ENCODE measurements at places on chromosomes 7 and 10.

DNA sequence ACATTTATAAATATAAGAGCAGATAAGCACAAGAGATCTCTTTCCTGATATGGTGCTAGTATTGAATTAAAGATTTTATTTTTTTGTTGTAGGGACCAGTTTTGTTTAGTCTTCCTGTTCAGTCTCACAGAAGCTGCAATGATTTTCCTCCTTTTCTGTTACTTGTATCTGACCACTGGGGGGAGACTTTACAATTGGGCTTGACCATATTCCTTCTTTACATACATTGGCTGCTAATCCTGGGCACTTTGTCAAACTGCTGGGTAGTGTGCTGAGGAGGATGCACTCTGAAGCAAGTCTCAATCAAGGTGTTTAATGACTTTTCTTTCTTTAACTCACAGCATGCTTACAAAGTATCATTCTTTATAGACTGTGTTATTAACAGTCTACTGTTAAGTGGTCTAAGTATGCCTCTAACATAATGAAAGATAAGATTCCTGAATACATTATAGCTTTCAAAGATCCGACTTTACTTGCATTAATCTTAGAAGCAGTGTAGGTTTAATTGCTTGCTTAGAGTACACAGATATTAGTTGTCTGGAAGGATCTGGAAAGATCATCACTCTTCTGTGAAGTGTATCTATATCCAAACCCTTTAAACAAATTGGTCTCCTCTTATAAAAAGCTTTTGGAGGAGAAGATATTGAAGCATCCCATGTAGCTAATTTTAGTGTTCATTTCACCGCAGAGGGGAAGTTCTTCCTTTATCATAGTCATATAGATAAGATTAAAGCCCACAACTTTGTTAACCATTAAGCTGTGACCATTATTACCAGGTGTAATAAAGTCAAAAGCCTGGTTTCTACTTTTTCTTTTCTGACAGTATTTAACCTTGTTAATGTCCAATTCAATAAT lies 3.1 kb downstream of the PALS2 start:
- DNase-seq = no peak

DNA sequence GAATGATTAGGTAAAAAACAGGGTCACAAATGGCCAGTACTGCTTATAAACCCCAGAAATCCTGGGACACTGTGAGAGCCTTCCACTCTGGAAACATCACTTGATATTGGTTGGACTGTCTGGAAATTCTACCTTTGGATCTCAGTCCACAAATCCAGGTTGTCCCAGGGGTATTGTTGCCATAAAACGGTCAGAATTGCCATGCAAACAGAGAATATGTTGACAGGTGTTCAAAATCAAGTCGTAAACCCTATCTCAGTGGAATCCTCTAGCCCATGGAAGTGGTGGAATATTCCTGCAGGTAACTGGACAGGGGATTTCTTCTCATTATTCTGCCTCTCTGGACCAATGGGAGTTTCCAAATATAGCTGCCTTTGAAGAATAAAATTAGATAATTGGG lies 31.2 kb upstream of the KCTD7 start:
- no peak for DNase-seq

GRCh38 chr7:1236831-1237701 lies 4.4 kb downstream of the UNCX start:
- DNase-seq = no peak

DNA sequence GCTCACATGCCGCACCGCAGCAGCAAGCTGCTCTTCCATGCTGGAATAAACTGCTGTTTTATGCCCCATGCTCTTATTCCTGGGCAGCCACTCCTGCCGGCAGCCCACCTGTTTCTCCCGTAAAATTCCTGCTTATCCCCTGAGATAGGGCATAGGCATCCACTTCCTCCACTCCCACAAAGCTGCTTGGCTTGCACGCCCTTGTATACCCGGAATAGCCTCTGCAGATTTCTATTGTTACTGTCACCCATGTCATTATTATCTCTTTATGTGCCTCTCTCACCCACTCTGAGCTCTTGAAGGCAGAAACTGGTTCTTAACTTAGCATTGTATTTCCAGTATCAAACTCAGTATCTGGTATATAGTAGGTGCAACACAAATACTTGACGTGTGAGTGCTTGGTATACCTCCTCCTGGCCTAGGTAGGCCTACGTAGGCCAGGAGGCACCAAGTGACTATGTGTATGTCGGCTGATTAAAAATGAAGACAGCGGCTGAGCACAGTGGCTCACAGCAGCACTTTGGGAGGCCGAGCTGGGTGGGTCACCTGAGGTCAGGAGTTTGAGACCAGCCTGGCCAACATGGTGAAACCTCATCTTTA lies 193.4 kb downstream of the CCDC3 start:
- no peak for DNase-seq

- no peak for DNase-seq
Measured at GRCh38 chr10:126398924-126399323, 10.6 kb upstream of the ADAM12 start.

DNA sequence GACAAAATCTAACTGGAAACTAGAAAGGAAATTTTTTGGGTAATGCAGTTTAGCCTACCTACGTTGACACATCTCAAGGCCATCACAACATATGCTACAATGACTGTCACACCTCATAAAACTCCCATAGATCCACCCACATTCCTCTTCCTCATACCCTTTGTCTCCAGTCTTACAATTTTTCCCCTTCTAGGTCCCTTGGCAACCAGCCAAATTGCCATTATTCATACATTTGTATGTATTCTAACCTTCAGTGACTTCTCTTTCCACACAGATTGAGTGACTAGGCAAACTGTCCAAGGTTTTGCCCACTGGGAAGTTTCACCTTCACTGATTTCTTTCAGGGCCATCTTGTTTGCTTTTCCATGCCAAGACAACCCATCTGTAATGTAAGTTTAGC lies 100.5 kb upstream of the TPK1 start:
- no peak for DNase-seq

DNA sequence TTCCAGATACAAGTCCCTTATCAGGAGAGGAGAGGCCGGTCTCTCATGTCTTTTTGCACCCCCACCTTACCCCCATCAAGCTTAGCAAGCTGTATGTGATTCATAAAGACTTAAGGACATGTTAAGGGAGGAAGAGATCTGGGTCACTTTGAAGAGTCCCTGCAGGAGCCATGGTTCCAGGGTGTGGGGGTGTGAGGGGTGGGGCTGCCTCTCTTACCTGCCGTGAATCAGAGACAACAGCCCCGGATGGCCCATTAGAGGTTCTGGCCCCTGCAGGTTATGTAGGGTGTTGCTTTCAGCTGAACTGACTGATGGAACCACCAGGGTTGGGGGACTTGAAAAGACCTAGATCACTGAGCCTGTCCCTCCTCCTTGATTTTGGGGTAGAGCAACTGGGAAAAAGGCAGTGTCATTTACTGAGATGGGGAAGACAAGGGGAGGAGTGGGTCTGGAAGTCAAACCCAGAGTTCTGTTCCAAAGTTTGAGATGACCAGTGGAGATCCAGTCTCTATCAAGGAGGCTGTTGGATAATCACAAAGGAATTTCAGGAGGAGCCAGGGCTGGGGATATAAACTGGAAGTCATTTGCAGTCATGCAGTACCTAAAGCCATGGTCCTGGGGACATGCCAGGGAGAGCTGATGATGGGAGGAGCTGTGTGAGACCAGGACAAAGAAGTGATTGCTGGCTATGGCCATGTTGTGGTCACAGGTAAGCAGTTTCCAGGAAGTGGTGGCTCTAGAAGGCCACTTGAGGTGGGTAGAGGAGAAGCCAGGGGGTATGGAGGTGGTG lies 23.1 kb downstream of the ADAMTS14 start:
- DNase-seq = no peak

DNA sequence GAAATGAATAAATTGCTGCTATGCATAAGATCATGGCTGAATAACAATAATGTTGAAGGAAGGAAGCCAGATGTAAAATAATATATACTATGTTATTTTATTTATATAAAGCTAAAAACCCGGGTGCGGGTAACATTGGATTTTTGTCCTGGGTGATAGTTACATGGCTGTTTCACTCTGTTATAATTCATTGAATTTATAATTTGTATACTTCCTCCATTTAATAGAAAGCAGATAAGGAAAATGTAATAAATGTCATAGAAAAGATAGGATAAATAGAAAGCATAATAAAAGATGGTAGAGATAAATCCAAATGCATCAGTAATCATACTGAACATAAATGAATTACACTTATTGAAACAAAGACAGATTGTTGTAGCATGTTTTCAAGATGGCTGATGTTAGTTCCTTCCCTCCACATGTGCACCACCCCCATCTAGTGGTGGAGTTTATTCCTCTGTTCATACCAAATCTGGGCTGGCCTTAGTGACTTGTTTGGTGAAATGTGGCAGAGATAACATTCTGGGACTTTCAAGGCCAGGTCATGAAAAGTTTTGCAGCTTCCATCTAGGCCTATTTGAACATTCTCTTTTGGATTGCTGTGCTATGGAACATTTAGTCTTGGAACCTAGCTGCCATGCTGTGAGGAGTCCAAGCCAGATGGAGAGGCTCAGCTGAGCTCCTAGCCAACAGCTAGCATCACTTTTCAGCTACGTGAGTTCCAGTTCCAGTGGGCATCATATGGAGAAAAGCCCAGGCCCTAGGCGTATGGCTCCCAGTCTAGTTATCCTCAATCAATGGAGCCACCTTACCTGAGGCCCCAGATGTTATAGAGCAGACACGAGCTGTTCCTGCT lies 46.9 kb downstream of the AHCYL2 start:
- peak; percentile 15 for DNase-seq

DNA sequence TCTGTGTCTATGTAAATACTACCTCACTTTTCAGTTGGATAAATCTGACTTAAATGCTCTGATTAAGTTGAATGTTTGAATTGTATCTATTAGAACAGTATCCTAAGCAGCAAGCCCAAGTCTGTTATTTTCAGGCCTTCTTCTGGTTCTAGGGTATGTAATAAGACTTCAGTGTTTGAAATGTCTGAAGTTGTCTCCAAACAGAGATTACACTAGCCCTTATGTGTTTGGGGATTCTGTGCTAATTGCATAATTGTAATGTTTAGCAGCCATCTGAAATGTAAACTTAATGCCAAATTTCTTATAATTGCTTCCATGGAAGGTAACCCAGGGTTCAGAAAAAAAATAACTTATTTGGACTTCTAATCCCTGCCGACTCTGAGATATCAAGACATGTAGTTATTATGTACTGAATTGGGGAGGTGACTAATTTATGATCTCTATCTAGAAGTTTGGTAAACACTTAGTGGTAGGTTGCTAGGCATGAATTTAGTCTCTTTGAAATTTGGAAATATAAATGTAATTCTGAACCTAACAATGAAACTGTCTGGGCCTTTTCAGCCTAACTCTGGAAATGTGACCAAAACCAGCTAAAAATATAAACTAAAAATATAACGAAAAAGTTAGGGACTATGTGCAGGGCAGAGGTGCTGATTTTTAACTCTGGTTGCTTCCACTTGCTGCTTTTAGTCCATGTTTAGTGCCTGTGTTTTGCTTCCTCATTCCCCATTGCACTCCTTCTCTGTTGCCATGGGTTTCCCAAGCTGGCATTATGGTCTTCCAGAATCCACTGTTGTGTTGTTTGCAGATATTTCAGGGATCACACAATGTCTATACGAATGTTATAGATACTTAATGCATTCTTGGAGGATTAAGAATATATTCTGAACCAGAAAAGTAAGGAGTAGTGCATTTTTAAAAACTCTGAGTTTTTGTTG lies 54.8 kb downstream of the MCU start:
- DNase-seq = no peak

DNA sequence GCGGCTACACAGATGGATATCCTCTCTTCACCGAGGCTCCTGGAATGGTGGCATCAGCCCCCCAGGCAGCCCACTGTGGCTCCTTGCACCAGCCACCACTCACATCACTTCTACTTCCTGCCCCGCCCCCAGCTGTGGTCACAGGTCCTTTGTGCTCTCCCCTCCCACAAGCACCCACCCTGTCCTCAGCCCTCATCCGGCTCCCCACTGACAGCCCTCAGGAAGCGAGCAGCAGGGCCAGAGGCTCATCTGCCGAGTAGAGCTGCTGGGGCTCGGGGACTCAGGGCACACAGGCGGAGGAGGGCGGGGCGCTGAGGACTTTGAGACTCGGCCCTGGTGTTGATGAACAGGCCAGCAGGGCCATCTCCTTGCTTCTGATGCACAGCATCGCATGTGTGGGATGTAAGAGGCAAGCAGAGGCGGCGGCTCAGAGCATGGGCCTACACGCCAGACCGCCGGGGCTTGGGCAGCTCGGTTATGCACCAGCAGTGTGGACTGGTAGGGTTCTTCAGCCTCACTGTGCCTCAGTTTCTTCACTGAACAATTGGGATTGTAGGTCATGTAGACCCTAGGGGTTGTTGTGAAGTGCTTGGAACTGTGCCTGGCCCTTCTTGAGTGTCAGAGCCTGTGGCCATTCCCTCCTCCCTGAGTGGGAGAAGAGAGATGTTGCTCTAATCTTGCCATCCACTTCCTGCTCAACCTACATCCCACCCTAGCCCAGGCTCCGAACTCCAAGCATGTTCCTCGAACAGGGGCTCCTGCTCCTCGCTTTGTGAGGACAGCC lies at the start of gene PRF1:
PRF1 (minus strand) TSS at position 77 of the 784 bp plus-strand sequence. CDS start 1,839 bp downstream, outside the sequence.
- peak; percentile 31 for DNase-seq

DNA sequence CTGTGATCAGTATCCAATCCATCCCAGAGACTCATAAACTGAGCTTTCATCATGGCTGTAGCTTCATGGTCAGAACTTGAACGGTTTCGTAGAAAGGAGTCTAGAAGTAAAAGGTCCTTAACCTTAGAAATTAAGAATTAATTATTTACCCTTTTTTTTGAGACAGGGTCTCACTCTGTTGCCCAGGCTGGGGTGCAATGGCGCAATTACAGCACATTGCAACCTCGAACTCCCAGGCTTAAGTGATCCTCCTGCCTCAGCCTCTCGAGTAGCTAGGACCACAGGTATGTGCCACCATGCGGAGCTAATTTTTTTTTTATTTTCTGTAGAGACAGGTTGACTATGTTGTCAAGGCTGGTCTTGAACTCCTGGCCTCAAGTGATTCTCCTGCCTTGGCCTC lies 41.7 kb downstream of the ATAD1 start:
- no peak for DNase-seq

GRCh38 chr10:131706952-131707351 lies 193.9 kb upstream of the PPP2R2D start:
- DNase-seq = no peak

GRCh38 chr10:129322933-129323820 lies 143.9 kb upstream of the MGMT start:
- no peak for DNase-seq

- no peak for DNase-seq
Measured at GRCh38 chr10:130230036-130230435, 93.8 kb downstream of the GLRX3 start.

- DNase-seq = no peak
Measured at GRCh38 chr7:105790996-105791395, 85.4 kb downstream of the ATXN7L1 start.

- DNase-seq = no peak
Measured at GRCh38 chr7:102288285-102288930, 1.7 kb downstream of the SH2B2 start.

GRCh38 chr7:136039577-136040345 lies 62.6 kb upstream of the MTPN start:
- no peak for DNase-seq

GRCh38 chr10:92323079-92323478 lies 32.1 kb downstream of the MARCHF5 start:
- no peak for DNase-seq

DNA sequence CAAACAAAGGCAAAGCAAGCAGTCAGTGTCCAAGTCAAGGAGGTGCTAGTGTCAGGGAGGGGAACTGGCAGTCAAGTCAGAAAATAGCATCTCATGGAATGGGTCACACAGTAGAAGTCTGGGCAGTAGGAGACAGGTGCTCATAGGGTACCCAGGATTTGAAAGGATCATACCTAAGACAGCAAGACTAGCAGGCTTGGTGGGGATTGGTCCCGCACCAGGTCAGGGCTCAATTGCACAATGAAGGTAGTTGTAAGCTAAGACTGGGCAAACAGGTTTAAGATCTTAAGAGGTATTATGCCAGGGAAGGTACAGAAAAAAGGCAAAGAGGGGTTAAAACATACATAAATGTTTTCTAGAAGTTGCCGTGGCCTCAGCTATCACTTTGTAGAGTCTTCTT lies 181.4 kb upstream of the ETV1 start:
- DNase-seq = no peak

All from T-helper 17 cell (primary cell).